Caki2 (cell line): ENCODE measurements at places on chromosomes 3 and 15. TPM values are rescaled to one million over a fixed set of nuclear protein-coding genes. Genes with fewer than 3 reads are reported as not detected.
A peak's percentile ranks its signal among the peaks of the same experiment; 100 is the strongest.

CXCR6 gene
- not detected in 2 replicates for total RNA-seq

GRCh38 chr3:10170915-10171478 is 6.3 kb downstream of the IRAK2 start:
- no peak for DNase-seq

DNA sequence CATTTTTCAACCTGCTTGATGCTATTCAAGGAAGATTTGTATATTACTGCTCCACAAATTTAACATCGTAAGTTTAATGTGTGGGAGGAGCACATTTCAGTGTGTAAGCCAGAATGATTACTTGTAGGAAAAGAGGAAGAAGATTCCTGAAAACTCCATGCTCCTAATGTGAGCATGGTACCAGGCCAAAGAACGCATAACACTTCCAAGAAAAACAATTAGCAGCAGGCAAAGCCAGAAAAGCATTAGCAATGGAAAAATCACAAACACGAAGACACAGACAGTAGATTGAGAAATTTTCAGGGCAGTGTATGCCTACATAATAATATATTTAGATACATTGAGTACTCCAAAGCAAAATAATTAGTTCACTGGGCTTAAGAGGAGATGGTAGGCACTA is 96.6 kb upstream of the CBLB start:
- peak; percentile 34 for DNase-seq

DNA sequence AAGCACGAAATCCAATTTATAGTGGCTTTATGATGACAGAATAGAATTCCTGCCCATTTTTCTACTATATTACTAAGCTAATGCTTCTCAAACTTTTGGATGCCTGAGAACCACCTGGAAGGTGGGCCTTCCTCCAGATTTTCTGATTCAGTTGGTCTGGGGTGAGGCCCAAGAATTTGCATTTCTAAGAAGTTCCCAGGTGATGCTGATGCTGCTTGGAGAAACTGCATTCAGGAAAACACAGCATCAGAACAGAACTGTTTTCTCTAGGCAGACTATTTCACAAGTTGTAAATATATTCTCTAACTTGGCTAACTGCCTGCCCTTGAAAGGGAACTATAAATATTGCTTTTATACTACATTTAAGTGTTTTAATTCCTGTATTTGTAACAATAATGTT is 644.9 kb upstream of the DPPA4 start:
- DNase-seq: no peak

DNA sequence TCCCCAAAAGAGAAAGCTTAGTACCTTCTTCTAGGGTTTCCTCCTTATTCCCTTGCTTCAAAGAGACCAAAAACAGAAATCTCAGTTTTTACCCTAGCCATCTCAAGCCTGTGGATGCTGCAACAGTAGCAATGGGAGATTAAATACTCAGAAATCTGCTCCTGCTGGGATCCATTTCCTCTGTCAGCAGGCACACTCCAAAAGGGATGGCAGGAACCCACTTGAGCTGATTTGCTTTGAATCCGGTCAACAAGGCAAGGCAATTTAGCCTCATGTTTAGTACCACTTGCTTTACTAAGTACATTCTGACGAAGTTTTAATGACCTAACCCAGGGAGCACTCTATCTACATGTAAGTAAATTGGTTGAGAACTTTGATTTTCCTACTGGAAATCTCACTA is 590.0 kb upstream of the ADAMTS9 start:
- DNase-seq: no peak

ENTPD3 gene
- not detected in 2 replicates for total RNA-seq

GRCh38 chr3:34279901-34280300 is 481.5 kb downstream of the PDCD6IP start:
- DNase-seq: no peak
